ENCODE measurements at places on chromosomes 2 and 18.
A peak's percentile ranks its signal among the peaks of the same experiment; 100 is the strongest.

GRCh38 chr2:144322379-144322778 is 197.5 kb downstream of the ZEB2 start:
- no peak for DNase-seq

- DNase-seq, result no peak
Observed at GRCh38 chr18:24584813-24585212, 124.4 kb downstream of the HRH4 start.

GRCh38 chr2:157441072-157441454 is 2.8 kb downstream of the CYTIP start:
- DNase-seq, result no peak

- DNase-seq, result peak; percentile 32
Observed at GRCh38 chr2:188291142-188291616, 495 bp upstream of the GULP1 start.

DNA sequence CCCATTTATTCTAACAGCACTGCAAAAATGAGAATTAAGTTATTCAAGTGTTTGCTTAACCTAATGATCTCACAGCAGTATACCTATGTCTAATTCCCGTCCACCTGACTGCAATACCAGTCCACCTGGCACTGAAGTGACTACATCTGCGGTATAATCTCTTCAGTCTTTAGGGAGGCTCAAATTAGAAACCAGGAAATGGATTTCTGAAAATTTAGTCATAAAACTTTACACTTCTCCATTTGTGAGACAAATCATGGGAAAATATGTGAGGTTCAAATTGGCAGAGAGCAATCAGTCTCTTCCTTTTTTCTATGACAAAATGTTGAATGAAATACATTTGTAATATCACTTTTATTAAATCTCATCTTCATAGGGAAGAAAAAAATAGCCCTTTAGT is 33.0 kb downstream of the FTCDNL1 start:
- DNase-seq, result no peak

GRCh38 chr2:45812011-45812500 is 160.6 kb downstream of the PRKCE start:
- DNase-seq, result no peak

DNA sequence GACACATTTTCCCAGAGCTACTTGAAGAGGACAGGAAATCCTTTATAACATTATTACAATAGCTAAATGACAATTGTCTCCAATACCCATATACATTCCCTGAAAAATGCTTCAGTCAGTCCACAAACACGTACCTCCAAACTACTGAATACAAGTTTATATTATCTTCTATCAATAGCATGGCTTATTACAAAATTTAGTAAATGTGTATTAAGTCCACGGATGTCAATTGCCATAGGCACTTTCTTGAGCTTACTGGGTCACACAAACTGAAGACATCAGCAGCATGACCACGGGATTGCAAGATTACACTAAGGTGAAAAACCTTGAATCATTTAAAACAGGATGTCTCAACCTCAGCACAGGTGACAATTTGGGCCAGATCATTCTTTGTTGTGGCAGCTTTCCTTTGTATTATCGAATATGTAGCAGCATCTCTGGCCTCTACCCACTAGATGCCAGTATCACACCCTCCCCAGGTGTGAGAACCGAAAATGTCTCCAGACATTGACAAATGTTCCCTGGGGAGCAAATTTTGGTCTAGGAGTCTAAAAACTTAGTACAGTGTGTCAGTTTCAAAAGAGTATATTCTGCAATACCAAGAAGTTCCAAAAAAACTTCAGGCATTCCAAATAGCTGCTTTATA is 1.4 kb downstream of the MBD2 start:
- DNase-seq, result no peak

DNA sequence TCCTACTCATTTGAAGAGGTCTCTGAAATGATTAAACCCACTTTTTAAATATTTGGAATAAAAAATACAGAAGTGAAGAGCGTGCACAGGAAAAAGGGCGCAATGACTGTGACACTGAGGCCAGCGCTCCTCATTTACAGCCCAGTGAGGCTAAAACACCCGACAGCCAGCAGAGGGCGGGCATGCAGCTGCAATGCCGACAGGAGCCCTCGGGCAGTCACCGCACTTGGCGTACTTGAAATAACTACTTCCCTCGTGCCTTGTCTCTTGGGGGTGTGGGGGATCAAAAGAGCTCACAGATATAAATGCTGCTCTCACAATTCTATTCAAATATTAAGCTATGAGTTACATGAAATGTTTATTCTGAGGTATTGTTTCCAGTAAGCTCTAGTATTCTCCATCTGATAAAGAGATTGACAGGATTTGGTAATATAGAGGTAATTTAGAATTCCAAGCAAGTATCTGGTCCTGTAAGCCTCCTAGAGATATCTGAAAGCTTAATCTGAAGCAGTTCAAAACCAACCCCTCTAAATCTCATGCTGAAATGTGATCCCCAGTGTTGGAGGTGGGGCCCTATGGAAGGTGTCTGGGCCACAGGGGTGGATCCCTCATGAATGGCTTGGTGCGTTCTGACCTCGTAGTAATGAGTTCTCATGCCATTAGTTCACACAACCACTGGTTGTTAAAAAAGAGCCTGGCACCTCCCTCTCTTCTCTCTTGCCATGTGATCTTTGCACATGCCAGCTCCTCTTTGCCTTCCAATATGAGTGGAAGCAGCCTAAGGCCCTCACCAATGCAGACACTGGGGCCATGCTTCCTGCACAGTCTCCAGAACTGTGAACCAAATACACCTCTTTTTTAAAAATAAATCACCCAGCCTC is 93.6 kb downstream of the ZAP70 start:
- peak; percentile 88 for DNase-seq

DNA sequence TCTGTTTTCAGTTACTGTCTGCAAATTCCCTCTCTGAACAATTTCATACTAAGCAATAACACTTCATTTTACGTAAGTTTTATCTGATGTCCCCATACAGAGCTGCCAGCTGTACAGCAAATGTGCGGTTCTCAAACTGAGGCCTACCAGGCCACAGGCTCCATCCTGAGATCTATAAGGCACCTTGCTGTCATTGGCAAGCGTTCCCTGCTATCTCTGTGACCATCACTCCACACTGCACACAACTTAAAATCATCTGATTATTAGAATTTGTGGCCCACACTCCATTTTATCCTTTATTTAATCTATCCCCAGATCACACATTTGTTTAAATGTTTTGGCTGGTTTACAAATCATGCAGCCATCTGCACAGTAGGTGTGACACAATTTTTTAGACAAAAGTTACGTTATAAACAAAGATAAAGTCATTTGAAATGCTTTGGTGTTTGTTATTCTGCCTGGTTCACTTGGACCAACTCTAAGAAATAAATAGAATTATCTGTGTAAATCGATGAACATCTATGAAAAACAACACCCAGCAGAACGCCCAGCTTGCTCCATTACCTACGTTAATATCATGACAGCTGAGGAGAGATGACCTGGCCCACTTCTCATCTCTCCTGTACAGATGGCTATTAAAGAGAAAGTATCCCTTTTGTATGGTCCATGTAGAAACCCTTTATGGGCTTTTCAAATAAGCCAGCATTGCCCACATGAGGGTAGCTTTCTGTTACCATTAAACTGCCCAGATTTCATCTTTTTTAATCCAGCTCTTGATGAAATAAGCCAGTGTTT is 162.4 kb downstream of the ZNF521 start:
- peak; percentile 21 for DNase-seq

DNA sequence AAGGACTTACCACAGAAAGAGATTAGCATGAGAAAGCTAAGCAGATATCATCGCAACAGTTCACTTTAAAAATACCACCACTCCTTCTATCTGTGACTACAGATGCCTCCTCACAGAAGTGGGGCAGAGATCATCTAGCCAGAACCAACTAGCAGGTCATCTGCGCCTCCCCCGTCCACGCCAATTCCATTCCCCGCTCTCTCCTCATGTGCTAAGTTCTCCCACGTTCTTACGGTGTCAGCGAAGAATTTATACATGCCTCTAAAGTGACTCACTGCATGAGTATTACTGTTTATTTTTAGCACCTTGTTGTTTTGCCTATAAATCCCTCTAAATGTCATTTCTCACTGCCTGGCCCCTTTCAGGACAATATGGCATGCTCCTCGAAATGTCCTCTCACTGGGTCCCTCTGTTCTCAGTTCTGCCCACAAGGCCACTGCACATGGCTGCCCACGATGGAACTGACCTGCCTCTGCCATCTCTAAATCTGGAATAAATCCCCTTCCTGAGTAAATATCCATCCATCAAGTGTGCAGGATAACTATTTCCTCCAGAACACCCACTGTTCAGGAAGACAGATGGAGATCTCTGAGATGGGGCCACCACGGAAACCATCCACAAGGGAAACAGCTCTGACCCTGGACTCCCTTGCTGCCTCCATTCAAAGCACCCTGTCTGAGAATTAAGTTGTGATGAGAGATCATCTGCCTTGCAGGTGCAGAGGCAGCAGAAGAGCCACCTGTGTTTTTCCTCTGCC is 137.7 kb downstream of the IRS1 start:
- DNase-seq, result no peak

GRCh38 chr2:63675026-63675425 is 86.3 kb downstream of the MDH1 start:
- DNase-seq, result no peak

GRCh38 chr18:79897940-79898625 is 53.4 kb downstream of the SLC66A2 start:
- DNase-seq, result no peak

DNA sequence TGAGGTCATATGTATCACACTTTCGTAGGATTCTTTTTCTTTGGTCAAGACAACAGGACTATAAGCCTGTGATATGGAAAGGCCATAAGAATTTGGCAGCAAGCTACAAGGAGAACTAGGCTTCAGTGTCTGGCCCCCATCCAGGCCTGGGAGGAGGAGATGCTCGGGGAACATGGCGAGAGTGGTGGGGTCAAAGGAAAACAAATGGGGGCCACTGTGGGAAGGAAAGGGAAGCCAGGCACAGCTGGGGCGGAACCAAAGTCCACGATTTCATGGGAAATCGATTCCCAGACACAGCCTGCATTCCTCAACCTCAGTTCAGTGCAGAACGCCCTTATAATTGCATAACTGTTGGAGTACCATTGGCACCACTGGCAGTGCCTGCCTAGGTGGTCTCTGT is 58.2 kb downstream of the MBP start:
- no peak for DNase-seq

DNA sequence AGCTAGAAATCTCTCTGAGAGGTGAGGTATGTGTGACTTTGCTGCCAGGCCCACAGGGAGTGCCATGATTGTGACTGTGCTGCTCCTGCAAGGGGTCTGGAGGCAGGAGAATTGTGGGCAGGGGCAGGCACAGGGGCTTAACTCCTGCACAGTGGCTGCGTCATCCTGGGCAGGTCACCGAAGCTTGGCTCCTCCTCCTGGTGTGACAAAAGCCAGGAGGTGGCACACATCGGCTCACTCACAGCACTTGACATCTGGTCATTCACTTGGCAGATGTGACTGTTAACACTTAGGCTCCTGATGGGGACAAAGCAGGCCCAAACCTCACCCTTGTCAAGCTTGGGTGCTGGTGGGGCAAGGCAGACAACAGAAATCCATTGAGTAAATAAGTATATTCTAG is 36.4 kb upstream of the GLI2 start:
- peak; percentile 84 for DNase-seq

GRCh38 chr2:66495788-66496640 is 61.1 kb downstream of the MEIS1 start:
- DNase-seq, result no peak

DNA sequence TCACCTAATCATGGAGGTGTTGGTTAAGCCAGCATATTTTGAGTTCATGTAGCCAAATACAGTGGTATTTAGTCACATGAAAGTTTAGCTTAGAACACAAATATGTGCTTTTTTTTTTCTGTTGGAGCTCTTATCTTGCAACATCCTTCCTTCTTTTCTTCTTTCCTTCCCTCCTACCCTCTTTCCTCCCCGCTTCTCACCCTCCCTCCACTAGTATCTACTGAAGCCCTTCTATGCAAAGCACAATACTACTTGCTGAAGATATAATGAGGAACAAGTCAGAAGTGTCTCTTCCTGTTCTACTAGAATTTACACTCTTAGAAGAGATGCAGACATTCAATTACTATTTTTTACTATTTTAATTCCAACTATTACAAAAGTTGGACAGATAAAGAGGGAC is 105.0 kb upstream of the ITGA4 start:
- no peak for DNase-seq

DNA sequence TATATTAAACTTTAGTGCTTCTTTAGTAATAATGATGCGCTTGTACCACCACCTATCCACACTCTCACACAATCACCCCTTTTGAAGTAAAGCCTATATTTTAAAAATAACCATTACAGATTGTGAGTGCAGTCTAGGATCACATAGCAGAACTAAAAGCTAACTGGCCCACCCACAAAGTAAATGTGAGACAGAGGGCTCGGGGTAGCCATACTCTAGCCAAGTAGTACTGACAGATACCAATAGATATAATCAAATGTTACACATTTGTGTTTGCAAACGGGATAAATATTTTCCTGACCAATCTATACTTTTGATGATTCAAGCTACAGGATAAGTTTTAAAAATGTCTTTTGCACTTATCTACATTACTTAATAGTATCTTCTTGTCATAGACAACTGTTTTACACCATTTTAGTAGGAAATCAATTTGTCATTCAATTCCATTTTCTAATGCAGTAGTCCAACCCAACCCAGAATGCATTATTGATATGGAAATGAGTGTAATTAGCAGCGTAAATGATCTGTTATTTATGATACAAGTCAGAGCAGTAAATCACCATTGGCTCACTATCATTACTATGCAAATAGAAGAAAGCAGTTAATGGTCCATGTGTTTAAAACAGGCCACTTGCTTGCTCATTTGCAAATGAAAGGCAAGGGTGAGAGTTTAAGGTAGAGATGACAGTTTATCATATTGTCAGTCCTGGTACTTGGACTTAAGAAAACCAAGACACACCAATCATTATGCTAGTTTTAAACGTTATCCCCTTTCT is 111.8 kb downstream of the ERBB4 start:
- DNase-seq, result no peak

GRCh38 chr2:120791243-120791961 is 55.7 kb downstream of the GLI2 start:
- no peak for DNase-seq

DNA sequence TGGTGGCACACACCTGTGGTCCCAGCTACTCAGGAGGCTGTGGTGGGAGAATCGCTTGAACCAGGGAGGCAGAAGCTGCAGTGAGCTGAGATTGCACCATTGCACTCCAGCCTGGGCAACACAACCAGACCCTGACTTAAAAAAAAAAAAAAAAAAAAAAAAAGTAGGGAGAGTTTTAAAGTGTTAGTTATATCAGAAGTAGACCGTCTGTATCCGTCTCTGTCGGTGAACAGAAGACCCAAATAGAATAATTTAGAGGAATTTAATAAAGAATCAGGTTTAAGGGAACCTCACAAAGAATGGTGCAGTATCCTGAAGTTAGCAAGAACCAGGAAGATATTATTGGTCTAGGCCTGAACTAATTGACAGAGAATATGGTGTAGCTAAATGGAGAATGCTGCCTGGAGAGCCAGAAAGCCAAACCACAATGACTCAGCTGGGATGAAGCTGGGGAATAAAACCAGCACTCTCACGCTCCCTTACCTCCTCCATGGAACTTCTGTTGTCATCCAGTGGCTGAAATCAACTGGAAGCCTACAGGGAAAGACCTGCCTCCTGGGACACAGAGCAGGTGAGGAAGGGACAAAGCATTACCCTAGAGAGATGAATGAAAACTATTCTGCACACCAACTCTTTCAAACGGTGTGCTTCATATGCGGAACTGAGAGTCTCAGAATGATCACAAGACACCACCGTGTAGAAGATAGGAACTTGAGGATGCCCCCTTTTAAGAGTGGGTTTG is 39.1 kb upstream of the PLEKHM3 start:
- DNase-seq, result no peak
